ENCODE measurements at places on chromosomes 5 and 9.

DNA sequence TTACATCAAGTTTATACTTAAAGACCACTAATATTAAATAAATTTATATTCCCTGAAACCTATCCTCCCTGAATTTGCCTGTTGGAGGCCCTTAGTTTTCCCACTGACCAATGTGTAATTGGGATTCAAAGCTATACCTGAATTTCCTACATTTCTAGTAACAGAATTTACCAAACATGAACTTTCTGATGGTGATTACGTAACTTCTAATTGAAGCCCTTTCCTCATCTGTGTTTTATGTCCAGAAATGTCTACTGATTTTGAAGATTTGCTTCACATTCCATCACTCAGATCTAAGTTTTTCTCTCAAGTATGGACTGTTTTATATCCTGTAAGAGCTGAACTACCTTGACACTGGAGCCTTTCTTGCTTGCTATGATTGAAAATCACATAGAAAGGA lies 12.8 kb downstream of the ZFP62 start:
- no peak for DNase-seq

- DNase-seq, result no peak
These were observed 726.1 kb upstream of the ADAMTS16 start for GRCh38 chr5:4413996-4414395.

- no peak for DNase-seq
These were observed 7.7 kb upstream of the PBX3 start for GRCh38 chr9:125739436-125739835.

- no peak for DNase-seq
These were observed 237.5 kb downstream of the CD180 start for GRCh38 chr5:66958980-66959641.

GRCh38 chr9:17480966-17481365 lies 97.9 kb upstream of the SH3GL2 start:
- no peak for DNase-seq

DNA sequence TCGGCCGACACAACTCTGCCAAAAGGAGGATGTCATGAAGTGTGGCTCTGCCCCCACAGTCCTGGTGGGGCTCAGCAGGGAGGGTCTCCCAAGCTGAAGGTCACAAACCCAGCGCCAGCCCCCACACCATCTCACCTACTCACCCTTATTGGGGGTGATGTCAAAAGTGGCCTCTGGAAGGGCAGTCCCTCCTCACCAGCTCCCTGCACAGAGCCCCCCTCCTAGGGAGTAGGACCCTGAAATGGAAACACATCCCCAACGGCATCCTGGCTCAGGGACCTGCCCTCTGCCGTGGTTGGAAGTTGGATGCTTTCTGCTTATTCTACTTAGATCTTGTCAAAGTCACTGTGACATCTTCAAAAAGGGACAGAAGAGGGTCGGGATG lies 89.5 kb downstream of the NSUN2 start:
- DNase-seq, result no peak

- DNase-seq, result no peak
These were observed 98.2 kb downstream of the DAB2IP start for GRCh38 chr9:121749614-121750013.

GRCh38 chr5:164504141-164504772 lies 998.8 kb downstream of the MAT2B start:
- no peak for DNase-seq

DNA sequence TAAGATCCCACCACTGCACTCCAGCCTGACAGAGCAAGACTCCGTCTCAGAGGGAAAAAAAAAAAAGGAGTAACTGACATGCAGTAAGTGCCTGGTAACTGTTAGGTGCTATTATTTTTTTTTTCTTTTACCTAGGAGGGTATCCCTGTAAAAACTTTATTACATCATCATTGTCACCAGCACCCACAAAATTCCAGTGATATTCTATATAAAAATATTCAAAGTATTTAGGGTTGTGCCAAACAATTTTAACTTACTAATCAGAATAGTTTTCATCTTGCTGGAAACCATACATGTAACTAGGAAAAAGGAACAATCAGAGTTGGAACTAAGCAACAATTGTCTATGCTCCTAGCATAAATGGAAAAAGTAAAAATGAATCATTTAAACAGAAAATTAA lies 112.4 kb downstream of the SSBP2 start:
- DNase-seq, result no peak
